AG09319 (cell line): ENCODE measurements at places on chromosomes 12 and 14.

GRCh38 chr14:88559852-88560251 is 3.0 kb upstream of the ZC3H14 start:
- DNase-seq: no peak

DNA sequence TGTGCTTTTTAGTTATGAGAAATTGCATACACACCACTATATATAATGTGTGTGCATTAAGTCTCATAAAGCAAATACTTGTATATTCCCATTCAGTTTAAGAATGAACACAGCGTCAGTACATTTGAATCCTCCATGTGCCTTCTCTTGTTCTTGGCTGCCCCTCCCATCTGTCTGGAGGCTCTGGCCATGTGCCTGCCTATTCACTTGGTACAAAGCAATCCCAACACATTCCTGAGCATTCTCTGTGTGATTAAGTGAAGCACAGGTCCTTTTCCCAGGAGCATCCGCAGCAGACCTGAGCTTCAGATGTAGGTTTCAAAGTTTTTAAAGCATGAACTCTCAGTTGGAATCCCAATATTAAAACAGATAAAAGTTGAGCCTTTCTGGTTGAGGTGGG is 58.7 kb downstream of the POLR3B start:
- DNase-seq: no peak

DNA sequence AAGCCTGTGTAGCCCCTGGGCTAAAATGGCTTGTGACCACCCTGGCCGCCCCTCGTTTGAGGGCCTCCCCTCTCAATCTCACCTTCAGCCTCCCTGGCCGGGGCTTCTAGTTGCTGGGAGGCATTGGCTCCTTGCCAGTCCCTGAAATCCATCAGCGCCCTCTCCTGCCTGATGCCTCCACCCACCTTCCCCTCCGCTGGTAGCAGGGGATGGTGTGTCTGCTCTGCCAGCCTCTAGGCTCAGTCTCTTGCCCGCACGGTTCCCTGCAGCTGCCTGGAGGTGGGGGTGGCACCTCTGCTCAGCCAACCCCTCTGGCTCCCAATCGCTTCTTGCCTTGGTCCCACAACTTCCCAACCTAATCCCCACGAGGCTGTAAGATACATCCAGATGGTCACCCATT is 167.9 kb downstream of the PHETA1 start:
- no peak for DNase-seq

GRCh38 chr12:7207866-7208625 is 18.6 kb downstream of the PEX5 start:
- no peak for DNase-seq
